Stimulated activated CD4-positive, alpha-beta T cell treated with anti-CD3 and anti-CD28 coated beads, Interleukin-15, amount 100 ng/mL, for 1 hour (primary cell): ENCODE measurements at places on chromosomes 6 and 20.

GRCh38 chr20:34242879-34243278, 1.7 kb downstream of the ASIP start:
- DNase-seq = no peak

GRCh38 chr6:31971279-31971992, 502 bp downstream of the DXO start:
- DNase-seq = no peak

DNA sequence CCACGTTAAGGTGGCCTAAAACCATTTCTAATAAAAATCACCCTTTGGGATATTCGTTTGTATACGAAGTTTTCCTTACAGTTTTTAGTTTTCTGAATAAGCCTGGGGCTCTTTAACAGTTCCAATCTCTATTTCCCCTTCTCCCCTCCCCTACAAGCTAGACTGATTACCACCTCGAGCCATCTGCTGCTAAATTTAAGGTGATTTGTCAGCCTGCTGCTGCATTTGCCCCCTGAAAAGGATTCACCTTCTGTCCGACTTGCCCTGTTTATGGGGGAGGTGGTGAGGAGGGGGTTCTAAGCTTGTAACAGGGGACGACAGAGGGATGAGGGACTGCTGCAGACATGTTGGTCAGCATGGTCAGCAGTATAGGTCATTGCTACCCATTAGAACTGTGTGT, 146.3 kb downstream of the JARID2 start:
- DNase-seq = no peak

DNA sequence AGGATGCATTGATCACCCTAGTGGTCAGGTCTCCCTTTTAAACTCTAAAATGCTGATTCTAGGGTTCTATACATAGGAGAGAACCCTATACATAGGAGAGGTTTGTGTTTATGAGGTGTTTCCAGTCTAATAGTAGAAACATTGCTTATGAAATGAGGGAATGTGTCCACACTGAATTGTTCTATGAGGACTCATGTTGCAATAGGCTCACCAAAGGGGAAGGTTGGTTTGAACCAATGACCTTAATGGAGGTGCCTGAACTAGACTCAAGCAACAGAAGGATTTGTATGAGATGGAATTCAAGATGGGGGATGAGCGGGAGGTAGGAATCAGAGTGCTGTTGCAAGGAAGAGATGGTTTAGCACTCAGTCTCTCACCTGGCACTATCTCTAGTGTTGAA, 33.5 kb upstream of the UBR2 start:
- DNase-seq = no peak

DNA sequence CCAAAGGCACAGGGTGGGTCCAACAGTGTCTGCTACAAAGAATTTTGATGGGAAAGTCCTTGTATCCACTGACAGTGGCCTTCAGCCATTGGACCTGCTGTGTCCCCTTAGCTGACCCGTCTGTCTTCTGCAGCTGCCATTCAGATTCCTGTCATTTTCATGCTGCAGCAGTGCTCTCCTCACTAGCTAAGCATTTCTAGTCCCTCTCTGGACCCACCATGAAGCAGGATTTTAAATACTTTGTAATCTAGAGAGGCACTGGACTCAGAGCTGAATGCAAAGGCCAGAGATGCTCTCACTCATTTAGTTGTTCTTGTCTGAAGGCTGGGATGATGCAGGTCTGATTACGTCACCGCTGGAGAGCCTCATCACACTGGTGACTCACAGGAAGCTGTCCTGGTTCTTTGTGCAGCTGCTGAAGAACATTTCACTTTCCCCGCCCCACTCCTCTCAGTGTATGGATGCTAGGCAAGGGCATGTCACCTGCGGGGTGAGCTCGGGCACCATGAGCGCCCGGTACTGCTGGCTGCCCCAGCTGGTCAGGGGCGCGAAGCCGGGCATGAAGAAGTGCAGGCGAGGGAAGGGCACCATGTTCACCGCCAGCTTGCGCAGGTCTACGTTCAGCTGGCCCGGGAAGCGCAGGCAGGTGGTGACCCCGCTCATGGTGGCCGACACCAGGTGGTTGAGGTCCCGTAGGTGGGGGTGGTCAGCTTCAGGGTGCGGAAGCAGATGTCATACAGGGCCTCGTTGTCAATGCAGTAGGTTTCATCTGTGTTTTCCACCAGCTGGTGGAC, 19.4 kb upstream of the TUBB2A start:
- no peak for DNase-seq

- no peak for DNase-seq
These were observed 309.4 kb upstream of the MAN1A1 start for GRCh38 chr6:119658917-119659316.

DNA sequence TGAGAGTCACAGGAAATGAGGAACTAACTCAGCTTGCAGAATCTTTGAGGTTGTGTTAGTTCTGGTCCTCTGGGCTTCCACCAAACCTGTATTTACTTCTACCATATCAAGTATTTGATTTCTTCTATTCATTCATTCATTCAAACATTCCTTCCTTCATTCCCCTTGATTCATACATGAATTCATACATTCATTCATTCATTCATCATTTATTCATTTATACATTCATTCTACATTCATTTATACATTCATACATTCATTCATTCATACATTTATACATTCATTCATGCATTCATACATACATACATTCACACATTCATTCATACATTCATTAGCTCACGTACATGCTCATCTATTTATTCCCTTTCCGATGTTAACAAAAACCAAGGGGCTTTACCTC, 120.3 kb downstream of the BMP7 start:
- no peak for DNase-seq

GRCh38 chr6:131765804-131766135, 42.0 kb upstream of the ENPP1 start:
- no peak for DNase-seq

GRCh38 chr20:8166730-8167129, 34.7 kb downstream of the PLCB1 start:
- DNase-seq = no peak

DNA sequence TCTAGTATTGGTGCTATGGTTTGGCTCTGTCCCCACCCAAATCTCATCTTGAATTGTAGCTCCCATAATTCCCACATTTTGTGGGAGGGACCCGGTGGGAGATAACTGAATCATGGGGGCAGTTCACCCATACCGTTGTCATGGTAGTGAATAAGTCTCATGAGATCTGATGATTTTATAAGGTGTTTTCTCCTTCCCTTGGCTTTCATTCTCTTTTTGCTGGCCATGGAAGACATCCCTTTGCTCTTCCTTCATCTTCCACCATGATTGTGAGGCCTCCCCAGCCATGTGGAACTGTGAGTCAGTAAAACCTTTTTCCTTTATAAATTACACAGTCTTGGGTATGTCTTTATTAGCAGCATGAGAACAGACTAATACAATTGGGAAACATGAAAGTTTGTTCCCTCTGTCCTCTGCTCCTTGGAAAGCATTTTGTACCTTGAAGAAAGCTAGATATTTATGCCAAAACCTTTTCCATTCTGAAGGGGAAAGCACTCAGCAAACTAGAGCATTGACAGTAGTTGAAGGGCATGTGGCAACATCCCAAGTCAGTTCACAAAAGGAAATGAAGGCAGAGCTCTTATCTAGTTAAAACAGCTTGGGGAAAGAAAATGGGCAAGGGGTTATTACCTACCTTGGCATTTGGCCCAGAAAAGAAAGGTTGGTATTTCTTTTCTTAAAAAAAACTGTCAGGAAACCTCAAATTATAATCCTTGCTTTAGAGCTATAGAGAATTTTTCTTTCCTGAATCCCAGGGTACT, 10.7 kb upstream of the TNFAIP3 start:
- no peak for DNase-seq

GRCh38 chr20:8095648-8096572, 36.2 kb upstream of the PLCB1 start:
- DNase-seq = no peak

DNA sequence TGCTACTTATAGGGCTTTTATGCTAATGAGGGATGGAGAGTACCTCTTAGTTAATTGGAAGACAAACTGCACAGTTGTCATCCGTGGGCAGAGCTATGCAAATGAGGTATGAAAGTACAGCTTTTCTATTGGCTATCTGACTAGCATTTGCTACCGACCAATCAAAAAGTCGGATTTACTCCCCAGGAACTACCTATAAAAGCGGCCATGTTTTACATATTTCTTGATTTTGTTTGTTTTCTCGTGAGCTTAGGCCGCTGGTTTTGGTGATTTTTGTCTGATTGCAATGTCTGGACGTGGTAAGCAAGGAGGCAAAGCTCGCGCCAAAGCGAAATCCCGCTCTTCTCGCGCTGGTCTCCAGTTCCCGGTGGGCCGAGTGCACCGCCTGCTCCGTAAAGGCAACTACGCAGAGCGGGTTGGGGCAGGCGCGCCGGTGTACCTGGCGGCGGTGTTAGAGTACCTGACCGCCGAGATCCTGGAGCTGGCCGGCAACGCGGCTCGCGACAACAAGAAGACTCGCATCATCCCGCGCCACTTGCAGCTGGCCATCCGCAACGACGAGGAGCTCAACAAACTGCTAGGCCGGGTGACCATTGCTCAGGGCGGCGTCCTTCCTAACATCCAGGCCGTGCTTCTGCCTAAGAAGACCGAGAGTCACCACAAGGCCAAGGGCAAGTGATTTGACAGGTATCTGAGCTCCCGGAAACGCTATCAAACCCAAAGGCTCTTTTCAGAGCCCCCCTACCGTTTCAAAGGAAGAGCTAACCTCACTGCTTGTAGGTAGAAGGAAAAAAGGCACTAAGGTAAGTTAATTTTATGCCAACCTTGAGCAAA, 36.9 kb downstream of the HFE start:
- peak; percentile 39 for DNase-seq

DNA sequence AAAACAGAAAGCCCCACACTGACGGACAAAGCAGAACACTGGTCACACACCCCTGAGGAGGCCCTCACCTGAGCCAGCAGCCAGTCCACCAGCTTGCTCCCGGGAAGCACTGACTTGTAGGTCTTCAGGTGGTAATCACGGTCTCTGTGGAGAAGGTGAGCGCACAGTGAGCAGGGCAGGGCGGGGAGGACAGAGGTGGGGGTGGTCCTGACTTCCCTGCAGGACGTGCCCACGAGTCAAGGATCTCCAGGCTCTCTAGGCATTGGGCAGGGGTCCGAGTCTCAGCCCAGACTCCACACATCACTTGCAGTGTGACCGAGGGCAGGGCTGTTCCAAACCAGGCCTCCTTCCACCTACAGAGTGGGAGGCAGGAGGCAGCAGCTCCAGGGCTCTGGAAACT, 151.7 kb downstream of the PREX1 start:
- DNase-seq = no peak

DNA sequence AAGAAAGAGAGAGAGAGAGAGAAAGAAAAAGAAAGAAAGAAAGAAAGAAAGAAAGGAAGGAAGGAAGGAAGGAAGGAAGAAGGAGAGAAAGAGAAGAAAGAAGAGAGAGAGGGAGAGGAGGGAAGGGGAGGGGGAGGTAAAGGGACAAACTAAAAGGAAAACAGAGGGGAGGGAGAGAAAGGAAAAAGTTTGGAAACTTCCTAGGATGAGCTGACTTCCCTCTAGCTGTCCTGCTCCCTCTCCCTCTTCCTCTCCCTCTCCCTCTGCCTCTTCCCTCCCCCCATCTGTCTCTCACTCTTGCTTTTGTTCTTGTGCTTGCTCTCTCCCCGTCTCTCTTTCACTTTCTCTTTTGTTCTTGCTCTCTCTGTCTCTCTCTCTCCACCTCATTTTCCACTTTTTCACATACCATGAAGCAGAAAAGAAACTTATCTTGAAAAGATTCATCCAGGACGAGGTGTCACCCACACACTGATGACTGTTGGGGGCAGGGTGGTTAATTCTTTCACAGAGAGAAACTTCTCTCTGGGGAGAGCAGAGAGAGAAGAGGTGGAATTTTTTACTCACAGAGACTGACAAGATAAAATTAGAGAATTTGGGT, 56.4 kb upstream of the DUSP22 start:
- peak; percentile 26 for DNase-seq

- DNase-seq = no peak
These were observed 24.2 kb downstream of the FKBP1A start for GRCh38 chr20:1368448-1369199.

GRCh38 chr6:166760288-166760687, 133.2 kb upstream of the RPS6KA2 start:
- DNase-seq = peak; percentile 34

- peak; percentile 65 for DNase-seq
These were observed at the start of gene ZKSCAN3 for GRCh38 chr6:28349892-28350737. Gene ZKSCAN3, plus strand, starts transcription at chr6:28349947. Its CDS starts 9,640 bp downstream, at chr6:28359587.

GRCh38 chr6:134584847-134585516, 267.1 kb upstream of the SGK1 start:
- no peak for DNase-seq

DNA sequence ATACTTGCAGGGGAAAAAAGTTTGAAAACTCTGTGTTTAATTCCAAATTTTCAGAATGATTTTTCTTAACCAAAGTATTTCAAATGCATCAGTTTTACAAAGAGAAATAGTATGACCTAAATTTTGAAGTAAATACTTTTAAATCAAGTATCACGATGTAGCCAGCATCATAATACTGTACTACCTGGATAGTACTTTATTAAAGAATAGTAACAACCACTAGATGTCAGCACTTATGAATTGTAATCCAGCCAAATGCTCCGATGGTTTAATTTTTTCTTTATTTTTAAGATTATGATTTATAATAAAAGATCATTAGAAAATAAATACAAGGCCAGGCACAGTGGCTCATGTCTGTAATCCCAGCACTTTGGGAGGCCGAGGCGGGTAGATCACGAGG, 37.2 kb upstream of the HACE1 start:
- no peak for DNase-seq

- no peak for DNase-seq
These were observed 105.8 kb downstream of the JARID2 start for GRCh38 chr6:15351631-15352030.
